ENCODE measurements at places on chromosomes 1 and 21. TPM values are rescaled to one million over a fixed set of nuclear protein-coding genes. Genes with fewer than 3 reads are reported as not detected.

Gene DNASE2B
- total RNA-seq: not detected

Gene NPHS2
- not detected for total RNA-seq

Gene CSF3R
- total RNA-seq: not detected

Gene MYOG
- 538 TPM for total RNA-seq

Gene CFHR2
- total RNA-seq: not detected

Gene SLC22A15
- total RNA-seq: not detected

DNA sequence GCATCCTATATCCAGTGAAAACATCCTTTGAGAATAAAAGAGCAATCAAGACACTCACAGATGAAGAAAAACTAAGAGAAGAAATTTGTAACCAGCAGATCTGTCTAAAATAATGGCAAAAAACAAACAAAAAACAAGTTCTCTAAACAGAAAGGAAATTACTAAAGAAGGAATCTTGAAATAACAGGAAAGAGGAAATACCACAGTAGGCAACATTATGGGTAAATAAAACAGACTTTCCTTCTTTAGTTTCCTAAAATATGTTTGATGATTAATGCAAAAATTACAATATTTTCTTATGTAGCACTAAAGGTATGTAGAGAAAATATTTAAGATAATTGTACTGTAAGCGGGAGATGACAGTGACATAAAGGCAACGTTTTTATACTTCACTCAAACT, 23.5 kb downstream of the SLC19A1 start:
- no peak overlapping the region for H3K27ac ChIP-seq
- no peak overlapping the region for H3K4me3 ChIP-seq
- H3K4me1 ChIP-seq: no peaks in the 10 kb centered on the region
- no peaks in the 10 kb centered on the region for H3K27me3 ChIP-seq

DNA sequence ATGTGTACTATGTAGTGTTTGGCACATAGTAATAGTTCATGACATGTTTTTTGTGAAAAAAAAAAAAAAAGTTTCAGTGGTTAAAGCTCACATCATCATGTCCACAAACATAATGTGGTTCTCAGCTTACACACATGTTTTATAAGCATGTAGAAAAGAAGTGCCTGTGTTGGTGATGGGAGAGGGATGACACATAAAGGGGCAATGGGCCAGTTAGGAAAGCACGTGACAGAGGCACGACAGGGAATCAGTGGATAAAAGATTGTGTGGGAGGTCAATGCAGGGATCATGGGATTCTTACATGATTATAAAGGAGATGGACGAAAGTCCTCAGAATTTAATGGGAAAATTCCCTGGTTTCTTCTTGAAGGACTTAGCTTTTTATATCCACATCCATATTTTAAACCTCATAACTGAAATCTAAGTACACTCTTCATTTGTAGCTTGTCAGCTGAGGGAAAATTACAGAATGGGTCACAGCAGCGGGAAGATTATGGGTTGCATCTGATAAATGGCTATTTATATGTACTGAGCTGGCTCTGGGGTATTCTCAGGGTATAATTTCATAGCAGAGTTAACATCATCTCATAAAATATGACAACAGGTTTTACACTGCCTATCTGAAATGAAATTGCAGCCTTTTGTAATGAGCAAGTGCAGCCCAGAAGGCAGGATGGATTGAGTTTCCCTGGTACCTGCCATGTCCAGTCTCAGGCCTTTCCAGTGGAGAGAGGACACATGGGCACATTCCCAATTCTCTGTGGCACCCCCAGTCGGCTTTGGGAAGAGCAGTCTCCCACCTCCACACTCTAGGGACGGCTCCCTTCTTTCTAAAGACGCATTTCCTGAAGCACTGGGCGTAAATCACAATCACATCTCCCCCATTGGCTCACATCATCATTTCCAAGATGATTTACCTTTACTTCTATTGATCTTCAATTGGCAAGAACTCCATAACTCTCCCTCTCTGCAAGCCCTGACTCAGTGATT, 42.3 kb upstream of the NHLH2 start:
- H3K4me1 ChIP-seq: no peaks in the 10 kb centered on the region
- H3K4me3 ChIP-seq: no peak overlapping the region
- H3K27ac ChIP-seq: no peak overlapping the region
- H3K36me3 ChIP-seq: no peaks in the 10 kb centered on the region
- DNase-seq: no peak
- H3K27me3 ChIP-seq: peaks cover 5% of the 10 kb centered on the region

- H3K4me1 ChIP-seq: no peaks in the 10 kb centered on the region
- H3K4me3 ChIP-seq: no peak overlapping the region
- DNase-seq: no peak
- no peaks in the 10 kb centered on the region for H3K36me3 ChIP-seq
- H3K27ac ChIP-seq: no peak overlapping the region
Observed at GRCh38 chr1:2000850-2001249, 2.7 kb downstream of the CFAP74 start.

GRCh38 chr1:229370601-229371021, 27.8 kb upstream of the CCSAP start:
- peak; percentile 80 for DNase-seq
- H3K27ac ChIP-seq: no peak overlapping the region

GRCh38 chr1:116951200-116951935, 41.7 kb downstream of the PTGFRN start:
- no peaks in the 10 kb centered on the region for H3K27me3 ChIP-seq
- DNase-seq: peak; percentile 11
- no peak overlapping the region for H3K4me3 ChIP-seq
- no peak overlapping the region for H3K27ac ChIP-seq
- peaks cover 10% of the 10 kb centered on the region for H3K4me1 ChIP-seq

- H3K27me3 ChIP-seq: no peaks in the 10 kb centered on the region
- DNase-seq: no peak
- H3K27ac ChIP-seq: no peak overlapping the region
- no peaks in the 10 kb centered on the region for H3K36me3 ChIP-seq
- no peak overlapping the region for H3K4me3 ChIP-seq
- no peaks in the 10 kb centered on the region for H3K4me1 ChIP-seq
Observed at GRCh38 chr1:185495898-185496297, 178.9 kb upstream of the IVNS1ABP start.

- H3K27me3 ChIP-seq: peaks cover 34% of the 10 kb centered on the region
- no peak for DNase-seq
- no peak overlapping the region for H3K4me3 ChIP-seq
- H3K27ac ChIP-seq: no peak overlapping the region
- H3K36me3 ChIP-seq: no peaks in the 10 kb centered on the region
Observed at GRCh38 chr1:7726623-7727022, 44.5 kb upstream of the VAMP3 start.

GRCh38 chr1:84996846-84997666, at the start of gene MCOLN2:
TSS of gene MCOLN2 (minus strand) at chr1:84997113. CDS start at chr1:84996872, 241 bp downstream.
- H3K36me3 ChIP-seq: no peaks in the 10 kb centered on the region
- no peak within 1 kb of the TSS for H3K27ac ChIP-seq
- peak within 1 kb of the TSS; percentile 71 for H3K4me3 ChIP-seq
- H3K4me1 ChIP-seq: peaks cover 3% of the 10 kb centered on the region
- peaks cover 21% of the 10 kb centered on the region for H3K27me3 ChIP-seq

GRCh38 chr21:41636636-41637630, 129.0 kb upstream of the TMPRSS2 start:
- H3K4me1 ChIP-seq: peaks cover 7% of the 10 kb centered on the region
- no peaks in the 10 kb centered on the region for H3K36me3 ChIP-seq
- H3K27me3 ChIP-seq: no peaks in the 10 kb centered on the region
- H3K4me3 ChIP-seq: no peak overlapping the region
- no peak for DNase-seq

DNA sequence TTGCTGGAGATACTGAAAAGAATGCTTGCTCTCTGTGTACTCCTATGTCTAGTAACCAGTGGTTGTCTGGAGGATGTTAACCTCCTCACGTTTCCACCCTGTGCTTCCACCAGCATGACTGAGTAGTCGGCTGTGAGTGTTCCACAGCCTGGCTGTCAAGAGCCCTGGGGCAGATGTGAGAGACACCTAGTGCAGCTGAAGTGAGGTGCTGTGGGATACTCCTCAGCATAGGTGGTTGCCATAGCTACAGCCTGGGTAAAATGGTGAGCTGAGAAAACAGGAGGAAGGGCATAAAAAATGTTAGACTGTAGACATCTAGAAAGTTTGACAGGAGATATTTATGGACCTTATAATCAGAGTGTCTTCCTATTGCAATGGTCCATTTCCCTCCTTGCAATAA, 15.8 kb downstream of the IVL start:
- no peak overlapping the region for H3K27ac ChIP-seq
- no peaks in the 10 kb centered on the region for H3K27me3 ChIP-seq
- no peaks in the 10 kb centered on the region for H3K4me1 ChIP-seq
- no peak overlapping the region for H3K4me3 ChIP-seq
- H3K36me3 ChIP-seq: no peaks in the 10 kb centered on the region

- H3K36me3 ChIP-seq: no peaks in the 10 kb centered on the region
- H3K4me3 ChIP-seq: no peak overlapping the region
- no peak overlapping the region for H3K27ac ChIP-seq
- peaks cover 13% of the 10 kb centered on the region for H3K27me3 ChIP-seq
- H3K4me1 ChIP-seq: peaks cover 10% of the 10 kb centered on the region
- peak; percentile 58 for DNase-seq
Observed at GRCh38 chr1:29344336-29344735, 108.0 kb downstream of the PTPRU start.

DNA sequence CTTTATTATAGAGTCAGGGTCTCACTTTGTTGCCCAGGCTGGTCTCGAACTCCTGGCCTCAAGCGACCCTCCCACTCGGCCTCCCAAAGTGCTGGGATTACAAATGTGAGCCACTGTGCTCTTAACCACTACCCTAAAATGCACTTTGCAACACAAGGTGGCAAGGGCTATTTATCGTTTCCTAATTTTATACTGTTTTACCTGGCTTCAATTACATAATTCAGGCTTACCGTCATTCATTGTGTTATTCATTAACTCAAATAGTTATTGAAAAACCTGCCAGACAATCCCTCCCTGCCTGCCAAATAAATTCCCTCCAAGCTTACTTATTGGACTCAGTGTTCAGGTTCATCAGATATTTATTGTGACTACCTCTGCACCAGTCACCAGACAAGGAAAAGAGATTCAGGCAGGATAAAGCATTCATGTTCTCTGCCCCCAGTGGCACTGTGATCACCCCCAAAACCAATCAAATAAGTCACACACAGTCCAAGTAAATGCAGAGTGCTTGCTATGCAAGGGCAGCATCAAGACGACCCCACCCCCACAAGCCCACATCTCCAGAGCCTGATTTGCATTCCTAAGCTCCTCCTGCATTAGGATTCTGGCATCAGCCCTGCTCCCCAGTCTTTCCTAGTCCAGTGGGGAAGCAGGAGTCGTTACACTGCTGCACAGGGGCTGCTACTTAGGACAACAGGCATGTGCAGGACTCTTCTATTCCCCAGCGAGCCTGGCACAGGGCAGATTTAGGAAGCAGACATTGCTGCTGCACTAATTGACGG, 8.1 kb downstream of the PAQR7 start:
- H3K4me1 ChIP-seq: peaks cover 4% of the 10 kb centered on the region
- DNase-seq: no peak
- no peak overlapping the region for H3K27ac ChIP-seq
- no peaks in the 10 kb centered on the region for H3K36me3 ChIP-seq

- H3K4me3 ChIP-seq: no peak overlapping the region
- H3K27ac ChIP-seq: no peak overlapping the region
- no peaks in the 10 kb centered on the region for H3K27me3 ChIP-seq
- DNase-seq: no peak
Observed at GRCh38 chr1:160489513-160490261, 33.4 kb downstream of the SLAMF6 start.

GRCh38 chr21:27168084-27168483, 201.2 kb upstream of the ADAMTS5 start:
- no peak for DNase-seq
- no peak overlapping the region for H3K27ac ChIP-seq
- no peaks in the 10 kb centered on the region for H3K36me3 ChIP-seq
- H3K4me3 ChIP-seq: no peak overlapping the region
- no peaks in the 10 kb centered on the region for H3K27me3 ChIP-seq

DNA sequence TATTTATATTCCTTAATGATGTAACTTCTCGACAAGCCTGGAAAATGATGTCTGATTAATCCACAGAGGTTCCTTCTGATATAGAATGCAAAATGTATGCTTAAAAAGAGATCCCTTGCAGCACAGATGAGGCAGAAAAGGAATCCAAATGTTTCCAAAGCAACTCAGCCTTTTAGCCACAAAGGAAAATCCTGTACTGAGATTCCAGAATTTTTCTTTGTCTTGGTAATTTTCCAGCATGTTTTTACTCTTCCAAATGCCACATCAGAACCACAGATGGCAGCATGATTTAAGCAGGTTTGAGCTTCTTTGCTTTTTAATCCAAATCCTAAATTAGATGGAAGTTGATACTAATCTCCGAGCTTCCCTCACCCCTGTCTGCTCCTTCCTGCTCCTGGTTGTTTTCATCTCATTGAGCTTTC, 176.4 kb upstream of the PALMD start:
- no peak overlapping the region for H3K27ac ChIP-seq
- H3K36me3 ChIP-seq: no peaks in the 10 kb centered on the region
- H3K4me1 ChIP-seq: peaks cover 19% of the 10 kb centered on the region
- no peaks in the 10 kb centered on the region for H3K27me3 ChIP-seq

DNA sequence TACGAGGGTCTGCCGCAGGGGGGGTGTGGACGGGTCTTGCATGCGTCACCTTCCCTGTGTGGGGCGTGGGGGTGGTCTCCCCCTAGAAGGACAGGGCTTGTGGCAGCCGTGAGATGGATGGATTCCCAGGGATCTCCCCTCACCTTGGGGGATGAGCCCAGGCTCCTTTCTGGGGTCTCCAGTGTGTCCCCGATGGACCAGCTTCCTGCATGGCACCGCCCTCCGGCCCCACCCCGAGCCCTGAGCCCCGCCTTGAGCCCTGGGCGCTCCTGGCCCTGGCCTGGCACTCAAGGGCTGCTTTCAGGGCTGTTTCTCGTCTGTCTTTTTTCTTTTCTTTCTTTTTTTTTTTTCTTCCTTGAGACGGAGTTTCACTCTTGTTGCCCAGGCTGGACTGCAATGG, 59.5 kb downstream of the SKI start:
- no peaks in the 10 kb centered on the region for H3K27me3 ChIP-seq
- no peak overlapping the region for H3K4me3 ChIP-seq
- 0 out of 2 replicates have a peak, but pooled peaks cover 1% of the 10 kb centered on the region for H3K36me3 ChIP-seq
- no peak for DNase-seq

- H3K4me3 ChIP-seq: no peak within 1 kb of the TSS
- no peak within 1 kb of the TSS for H3K27ac ChIP-seq
- no peak for DNase-seq
- no peaks in the 10 kb centered on the region for H3K4me1 ChIP-seq
- no peaks in the 10 kb centered on the region for H3K27me3 ChIP-seq
Observed at GRCh38 chr1:43285269-43285990, at the start of gene C1orf210. TSS of gene C1orf210 (minus strand) at chr1:43285581. CDS start at chr1:43283270, 2,311 bp downstream.

- no peaks in the 10 kb centered on the region for H3K27me3 ChIP-seq
- H3K36me3 ChIP-seq: no peaks in the 10 kb centered on the region
- no peaks in the 10 kb centered on the region for H3K4me1 ChIP-seq
- H3K4me3 ChIP-seq: no peak overlapping the region
- H3K27ac ChIP-seq: no peak overlapping the region
Observed at GRCh38 chr1:241592273-241592958, 47.8 kb downstream of the CHML start.

GRCh38 chr1:171913385-171913784, 72.1 kb downstream of the DNM3 start:
- H3K36me3 ChIP-seq: no peaks in the 10 kb centered on the region
- no peaks in the 10 kb centered on the region for H3K27me3 ChIP-seq
- peak; percentile 77 for DNase-seq
- H3K27ac ChIP-seq: peak overlapping the region; percentile 10
